ENCODE measurements at places on chromosomes 6 and 20.

GRCh38 chr6:162965366-162965765 lies 237.6 kb downstream of the PACRG start:
- no peak for DNase-seq

DNA sequence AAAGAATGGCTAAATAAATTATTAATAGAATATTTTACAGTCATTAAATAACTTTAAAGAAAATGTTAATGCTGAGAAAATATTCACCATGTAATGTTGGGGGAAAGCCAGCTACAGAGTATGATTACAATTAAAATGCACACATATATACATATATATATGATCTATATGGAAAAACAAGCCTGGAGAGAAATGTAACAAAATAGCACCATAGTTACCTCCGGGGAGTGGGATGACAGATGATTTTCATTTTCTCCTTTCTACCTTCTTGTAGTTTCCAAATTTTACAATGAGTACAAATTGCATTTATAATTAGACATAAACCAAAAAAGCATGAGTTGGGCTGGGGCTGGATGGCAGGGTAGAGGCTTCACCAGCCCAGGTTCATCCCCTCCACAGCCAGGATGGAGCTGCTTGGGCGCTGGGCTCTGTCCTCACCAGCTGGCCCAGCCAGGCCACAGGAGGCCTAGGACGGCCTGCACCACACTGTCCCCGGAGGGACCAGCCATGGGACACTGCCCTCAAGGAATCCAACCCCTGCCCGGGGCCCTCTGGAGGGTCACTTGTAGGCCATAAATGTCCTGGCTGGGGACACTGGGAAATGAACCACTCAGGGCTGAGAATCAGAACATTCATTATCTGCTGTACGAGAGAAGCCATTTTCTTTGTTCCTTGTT lies 10.3 kb downstream of the C20orf203 start:
- DNase-seq, result no peak

DNA sequence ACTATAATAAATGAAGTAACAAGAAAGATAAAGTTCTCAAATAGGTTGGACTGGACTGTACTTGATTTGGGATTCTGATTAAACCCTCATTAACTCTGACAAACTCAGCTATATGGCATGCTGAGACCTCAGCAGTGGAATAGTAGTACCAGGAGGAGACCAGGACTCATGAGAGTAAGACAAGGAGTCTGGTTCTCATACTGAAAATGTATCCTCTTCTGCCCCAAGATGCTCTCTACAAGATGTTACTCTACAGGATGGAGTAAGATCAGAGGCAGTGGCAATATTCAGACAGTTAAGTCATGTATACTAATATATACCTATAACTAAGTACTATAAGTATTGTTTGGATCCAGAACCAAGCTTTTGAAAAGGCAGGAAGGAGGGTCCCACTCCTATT lies 31.9 kb upstream of the SYNCRIP start:
- DNase-seq, result no peak

- no peak for DNase-seq
These were observed 10.0 kb upstream of the DTNBP1 start for GRCh38 chr6:15672818-15673217.

DNA sequence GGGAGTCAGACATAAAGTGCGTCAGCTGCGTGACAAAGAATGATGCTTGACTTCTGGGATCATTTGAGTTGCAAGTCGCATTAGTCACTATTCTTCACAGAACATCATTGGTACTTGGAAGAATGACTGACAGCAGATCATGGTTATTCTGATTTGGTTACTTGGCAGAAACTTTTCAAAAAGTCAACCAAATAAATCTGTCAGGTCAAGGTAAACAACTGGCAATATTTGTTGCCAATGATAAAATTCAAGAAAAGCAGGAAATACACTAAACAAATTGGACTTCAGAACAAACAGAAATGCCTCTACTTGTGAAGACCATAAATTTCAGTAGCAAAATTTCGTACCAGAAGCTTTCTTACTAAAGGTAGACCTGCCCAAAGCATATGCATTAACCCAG lies 221.6 kb downstream of the TFAP2A start:
- no peak for DNase-seq

DNA sequence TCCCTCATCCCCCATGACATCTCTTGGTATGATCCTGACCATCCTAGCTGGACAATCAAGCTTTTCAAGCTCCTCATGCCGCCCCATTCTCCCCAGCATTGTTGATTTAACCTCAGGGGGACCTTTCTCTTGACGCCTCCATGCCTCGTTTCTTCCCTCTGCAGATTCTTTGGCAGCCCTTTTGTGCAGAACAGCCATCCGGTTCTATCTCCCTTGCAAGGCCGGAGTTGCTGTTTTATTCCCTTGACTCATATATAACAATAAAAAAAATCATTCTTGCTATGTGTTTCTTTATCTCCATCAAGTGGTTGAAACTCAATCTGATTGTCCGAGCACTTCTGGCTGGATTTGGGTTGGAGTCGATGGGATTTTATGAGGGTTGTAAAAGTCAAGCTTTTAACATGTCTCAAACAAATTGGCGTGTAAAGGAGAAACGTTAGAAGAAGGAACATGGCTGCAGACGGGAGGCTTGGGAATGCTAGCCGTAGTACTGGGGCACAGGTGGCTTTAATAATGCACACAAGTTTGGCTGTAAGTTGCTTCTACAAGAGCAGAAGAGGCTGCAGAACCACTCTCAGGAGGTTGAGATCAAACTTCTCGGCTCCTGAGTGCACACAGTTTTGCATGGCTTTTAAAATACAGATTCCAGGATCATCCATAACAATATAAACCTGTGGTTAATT lies 3.9 kb upstream of the SULF2 start:
- no peak for DNase-seq
